Esophagus squamous epithelium (tissue), 5 donors: ENCODE measurements at places on chromosomes 2 and 18.

DNA sequence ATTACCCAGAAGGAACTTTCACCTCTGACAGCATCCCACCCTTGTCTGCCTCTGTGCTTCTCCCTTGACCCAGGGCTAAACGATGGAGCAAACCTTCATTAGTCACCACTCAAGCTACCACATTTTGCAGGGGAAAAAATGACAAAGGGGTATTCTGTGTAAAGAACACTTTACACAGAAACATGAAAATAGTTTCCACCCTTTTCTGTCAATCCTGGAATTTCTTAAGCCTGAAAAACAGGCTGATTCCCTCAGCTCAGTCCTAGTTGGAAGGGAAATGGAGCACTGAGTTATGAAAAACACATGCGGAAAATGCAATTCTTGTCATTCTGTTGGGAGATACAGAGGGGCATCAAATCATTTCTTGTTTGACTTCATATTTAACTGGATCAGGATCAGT, 175.0 kb upstream of the HNRNPA3 start:
- DNase-seq, result no peak

- DNase-seq, result no peak
These were observed 751 bp upstream of the NMI start for GRCh38 chr2:151289972-151290866.

DNA sequence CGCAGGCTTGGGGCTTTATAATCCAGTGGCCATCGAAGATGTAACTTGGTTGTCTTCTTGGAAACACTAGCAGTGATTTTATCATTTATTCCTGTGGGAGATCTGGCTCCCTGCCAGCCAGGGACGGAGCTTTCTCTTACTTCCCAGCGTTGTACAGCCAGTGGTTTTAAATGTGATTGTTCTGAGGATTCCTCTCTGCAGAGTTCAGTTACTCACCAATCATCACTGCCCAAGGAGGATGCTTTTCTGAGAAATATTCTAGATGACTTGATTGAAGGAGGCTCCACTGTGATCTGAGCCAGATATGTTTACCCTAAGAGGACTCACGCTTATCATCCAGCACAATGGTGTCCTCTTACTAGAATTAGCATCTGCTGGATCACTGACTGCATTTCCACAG, 744.3 kb downstream of the RNF144A start:
- no peak for DNase-seq

GRCh38 chr18:944440-944839, 39.8 kb downstream of the ADCYAP1 start:
- DNase-seq, result no peak
